ENCODE measurements at places on chromosomes 3 and 15.

DNA sequence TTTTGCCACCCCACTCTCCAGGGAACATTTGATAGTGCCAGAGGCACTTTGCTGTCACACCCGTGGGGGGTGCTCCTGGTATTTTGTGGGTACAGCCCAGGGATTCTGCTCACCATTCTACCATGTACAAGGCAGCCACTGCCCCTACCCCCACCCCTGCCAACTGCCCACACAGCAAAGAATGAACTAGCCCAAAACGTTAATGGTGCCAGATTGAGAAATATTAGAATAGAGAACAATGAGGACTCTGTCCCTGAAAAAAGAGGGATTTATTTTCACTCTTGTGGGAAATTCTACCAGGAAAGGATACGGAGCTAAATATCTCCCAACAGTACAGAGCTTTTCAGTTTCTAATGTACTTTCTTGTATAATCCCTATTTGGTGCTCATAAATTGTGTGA, 154.5 kb upstream of the SUCLG2 start:
- no peak for DNase-seq

- no peak for DNase-seq
Measured at GRCh38 chr15:100515758-100516157, 13.0 kb downstream of the CERS3 start.

- no peak for DNase-seq
Measured at GRCh38 chr15:50825946-50826345, 60.4 kb upstream of the SPPL2A start.

DNA sequence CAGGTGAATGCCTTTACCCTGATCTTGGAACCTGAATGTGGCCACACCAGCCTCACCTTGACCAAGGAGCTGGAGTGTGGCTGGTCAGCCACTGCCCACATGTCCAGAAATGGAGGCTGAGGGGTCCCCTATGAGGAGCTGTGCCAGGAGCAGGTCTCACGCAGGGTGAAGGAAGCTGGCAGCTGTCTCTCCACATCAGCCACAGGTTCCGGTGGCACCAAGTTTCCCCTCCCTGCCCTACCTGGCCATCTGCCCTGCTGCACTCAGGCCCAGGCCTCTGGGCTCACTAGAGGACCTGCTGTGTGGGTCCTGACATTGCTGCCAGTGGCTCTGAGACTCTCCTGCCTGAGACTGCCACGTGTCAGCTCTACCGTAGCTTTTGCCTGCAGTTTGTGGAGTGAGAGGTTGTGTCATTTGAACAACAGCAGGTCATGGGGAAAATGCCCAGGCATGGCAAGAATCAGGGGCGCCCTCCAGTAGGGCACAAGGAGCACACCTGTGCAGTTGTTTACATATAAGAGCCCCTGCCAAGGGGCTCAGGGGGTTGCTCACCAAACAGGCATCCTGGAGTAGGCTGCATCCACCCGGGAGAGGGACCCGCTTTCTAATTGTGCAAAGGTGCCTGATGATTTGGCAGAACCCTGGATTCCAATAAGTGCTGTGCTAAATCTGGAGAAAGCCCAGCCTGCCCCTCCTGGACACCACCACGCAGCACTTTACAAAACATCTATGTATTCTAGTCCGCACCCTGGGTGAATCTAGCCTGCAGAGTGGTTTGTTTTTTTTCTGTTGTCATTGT, 258.5 kb upstream of the TLE3 start:
- DNase-seq, result no peak

DNA sequence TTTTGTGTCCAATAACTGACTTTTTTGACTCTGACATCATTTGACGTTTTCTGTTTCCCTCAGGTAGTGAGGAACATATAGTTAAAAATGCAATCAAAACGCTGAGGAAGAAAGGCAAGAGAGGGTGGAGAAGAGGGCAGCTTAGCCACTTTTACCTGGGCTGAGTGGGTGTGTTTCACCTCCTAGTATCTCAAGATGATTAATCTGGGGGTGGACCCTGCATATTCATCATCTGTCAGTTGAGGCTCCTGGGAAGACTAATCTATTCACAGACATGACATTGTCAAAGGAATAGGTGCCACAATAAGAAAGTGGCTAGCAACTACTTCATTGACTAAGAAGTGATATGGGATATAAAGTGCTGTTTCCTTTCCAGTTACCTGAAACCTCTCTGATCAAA, 331.5 kb upstream of the RARB start:
- no peak for DNase-seq

DNA sequence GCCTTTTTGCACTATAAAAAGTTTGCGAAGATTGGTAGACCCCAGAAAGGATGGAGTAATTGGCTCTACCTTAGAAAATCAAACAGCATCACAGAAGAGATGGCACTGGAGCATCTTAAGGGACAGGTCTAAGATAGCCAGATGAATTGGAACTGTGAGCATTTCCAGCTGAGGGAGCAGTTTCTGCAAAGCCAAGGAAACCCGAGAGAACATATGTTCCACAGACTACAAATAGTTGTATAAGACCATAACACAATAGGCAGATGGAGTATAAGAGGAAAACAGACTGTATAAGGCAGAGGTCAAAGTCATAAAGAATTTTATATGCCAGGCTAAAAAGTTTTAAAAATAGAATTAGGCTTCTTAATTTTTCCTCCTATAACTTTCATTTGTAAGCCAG, 46.0 kb downstream of the TSC22D2 start:
- no peak for DNase-seq

- DNase-seq, result no peak
Measured at GRCh38 chr15:51322621-51323296, 15.6 kb downstream of the CYP19A1 start.

DNA sequence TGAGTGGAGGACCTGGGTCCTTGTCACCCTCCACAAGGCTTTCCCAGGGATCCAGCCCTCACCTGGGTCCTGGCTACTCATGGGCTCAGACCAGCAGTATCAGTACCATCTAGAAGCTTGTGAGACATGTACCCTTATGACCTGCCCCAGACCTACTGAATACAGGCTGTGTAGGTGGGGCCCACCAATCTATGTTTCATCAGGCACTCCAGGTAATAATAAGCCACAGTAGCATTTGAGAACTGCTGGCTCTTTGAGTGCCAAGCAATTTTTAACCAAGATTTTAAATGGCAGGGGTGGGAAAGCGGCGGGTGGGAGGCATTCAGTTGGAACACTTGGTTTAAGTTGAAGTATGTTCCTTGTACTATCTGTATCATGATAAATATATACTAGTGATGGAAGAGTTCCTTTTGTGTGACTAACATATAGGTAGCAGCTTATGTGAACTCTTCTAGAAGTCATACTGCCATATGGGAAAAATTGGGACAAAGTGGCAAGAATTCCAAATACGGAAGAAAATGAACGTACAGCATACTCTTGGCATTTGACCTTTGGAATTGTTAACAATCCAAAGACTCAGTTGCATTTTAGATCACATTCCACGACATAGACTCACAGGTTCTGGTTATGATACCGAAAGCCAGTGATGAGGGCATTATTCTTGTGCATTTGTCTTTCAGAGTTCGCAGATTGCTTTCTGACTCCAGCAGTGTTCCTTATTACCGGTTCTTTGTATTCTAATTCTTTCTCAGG, 190.4 kb downstream of the GHSR start:
- DNase-seq, result no peak

GRCh38 chr3:146131616-146132410, 29.2 kb downstream of the PLOD2 start:
- DNase-seq, result no peak

DNA sequence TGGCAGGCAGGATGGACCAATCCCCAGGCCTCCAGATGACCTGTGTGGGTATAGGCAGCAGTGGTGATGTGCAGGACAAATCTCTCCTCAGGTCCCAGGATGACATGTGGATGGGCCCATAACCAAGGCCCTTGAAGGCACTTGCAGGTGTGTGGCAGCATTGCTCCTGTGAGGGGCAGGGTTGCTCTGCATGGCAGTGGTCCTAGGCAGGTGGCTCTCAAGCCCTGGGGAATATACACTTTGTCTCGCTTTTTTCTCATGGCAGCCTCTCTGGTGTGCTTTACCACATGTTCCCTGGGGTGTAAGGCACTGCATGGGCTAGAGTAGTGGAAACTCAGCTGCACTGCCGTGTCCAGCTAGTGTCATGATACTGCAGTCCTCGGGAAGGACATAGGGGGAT, 503.6 kb downstream of the UNC13C start:
- no peak for DNase-seq

DNA sequence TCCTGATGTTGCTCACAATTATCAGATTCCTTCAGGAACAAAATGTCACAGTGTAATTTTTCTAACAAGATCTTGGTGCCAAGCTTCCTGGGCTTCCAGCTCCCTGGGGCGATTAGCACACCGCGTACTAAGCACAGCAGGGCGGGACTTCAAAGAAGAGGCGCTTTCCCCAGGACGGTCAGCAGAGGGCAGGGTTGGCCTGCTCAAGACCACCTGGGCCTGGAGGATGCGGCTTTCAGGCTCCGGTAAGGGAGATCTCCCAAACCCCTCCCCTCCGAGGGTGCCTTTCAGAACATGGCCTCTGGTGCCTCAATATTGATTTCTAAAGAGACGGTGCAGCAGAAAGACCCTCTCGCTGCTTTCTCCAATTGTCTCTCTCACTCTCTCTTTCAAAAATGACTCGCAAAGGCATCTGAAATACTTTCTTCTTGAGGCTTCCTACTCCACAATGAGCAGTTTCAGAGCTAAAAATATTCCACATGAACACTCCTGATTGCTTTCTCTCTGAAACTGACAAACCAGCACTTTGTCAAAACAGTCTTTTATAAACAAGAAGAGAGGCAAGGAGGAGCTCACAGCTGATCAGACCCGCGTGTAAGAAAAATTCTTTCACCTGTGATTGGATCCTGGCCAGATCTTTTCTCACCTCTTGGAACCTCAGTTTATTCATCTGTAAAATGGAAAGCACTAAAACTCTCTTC, 154.0 kb downstream of the ADAMTS9 start:
- DNase-seq, result no peak

GRCh38 chr3:9590282-9590791, 36.7 kb upstream of the LHFPL4 start:
- no peak for DNase-seq

DNA sequence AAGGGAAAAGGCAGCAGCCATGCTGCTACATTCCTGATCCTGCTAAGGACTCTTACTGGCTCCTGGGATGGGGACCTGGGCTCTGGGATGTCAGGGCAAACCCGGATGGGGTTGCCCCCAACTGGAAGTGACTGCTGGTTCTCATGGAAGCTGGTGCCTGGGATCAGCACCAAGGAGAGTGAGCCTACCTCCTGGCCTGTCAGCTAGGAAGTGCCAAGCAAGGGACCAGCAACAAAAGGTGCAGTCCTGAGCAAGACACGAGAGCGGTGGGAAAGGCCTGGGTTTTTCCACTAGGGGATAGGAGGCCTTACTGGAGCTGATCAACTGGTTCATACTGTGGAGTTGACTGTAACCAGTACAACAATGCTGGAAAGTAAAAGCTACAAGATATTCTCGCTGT, 47.9 kb upstream of the SYNM start:
- DNase-seq, result no peak

DNA sequence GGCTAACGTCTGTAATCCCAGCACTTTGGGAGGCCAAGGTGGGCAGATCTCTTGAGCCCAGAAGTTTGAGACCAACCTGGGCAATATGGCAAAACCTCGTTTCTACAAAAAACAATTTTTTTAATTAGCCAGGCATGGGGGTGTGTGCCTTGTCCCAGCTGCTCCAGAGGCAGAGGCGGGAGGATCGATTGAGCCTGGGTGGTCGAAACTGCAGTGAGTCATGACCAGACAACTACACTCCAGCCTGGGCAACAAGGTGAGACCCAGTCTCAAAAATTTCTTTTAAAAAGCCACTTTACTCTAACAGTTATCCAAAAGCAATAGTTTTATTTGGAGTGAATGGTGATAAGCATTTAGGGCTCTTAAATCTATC, 12.5 kb downstream of the TRIM59 start:
- DNase-seq, result no peak

DNA sequence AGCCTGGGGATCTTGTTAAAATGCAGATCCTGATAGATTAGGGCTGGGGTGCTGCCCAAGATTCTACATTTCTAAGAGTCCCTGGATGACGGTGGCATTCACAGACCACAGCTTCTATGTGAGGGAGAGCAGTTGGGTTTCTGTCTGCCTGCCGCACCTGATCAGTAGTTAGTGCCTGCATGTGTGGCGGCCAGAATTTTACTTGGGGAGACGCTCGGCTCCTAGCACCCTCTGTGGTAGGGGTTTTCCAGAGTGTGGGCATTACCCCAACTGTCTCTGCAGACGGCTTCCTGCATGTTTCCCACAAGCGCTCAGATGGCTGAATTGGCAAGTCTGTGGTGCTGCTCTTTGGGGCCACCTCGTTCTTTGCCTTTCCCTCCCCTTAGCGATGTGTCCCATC, 8.3 kb downstream of the GHRL start:
- peak; percentile 24 for DNase-seq

GRCh38 chr3:59764171-59764570, 714.3 kb upstream of the CFAP20DC start:
- no peak for DNase-seq

- no peak for DNase-seq
Measured at GRCh38 chr3:50154476-50154839, 666 bp upstream of the SEMA3F start.

GRCh38 chr3:140434261-140434905, 243.5 kb upstream of the TRIM42 start:
- no peak for DNase-seq

- DNase-seq, result no peak
Measured at GRCh38 chr3:17915341-17915740, 172.9 kb upstream of the TBC1D5 start.

DNA sequence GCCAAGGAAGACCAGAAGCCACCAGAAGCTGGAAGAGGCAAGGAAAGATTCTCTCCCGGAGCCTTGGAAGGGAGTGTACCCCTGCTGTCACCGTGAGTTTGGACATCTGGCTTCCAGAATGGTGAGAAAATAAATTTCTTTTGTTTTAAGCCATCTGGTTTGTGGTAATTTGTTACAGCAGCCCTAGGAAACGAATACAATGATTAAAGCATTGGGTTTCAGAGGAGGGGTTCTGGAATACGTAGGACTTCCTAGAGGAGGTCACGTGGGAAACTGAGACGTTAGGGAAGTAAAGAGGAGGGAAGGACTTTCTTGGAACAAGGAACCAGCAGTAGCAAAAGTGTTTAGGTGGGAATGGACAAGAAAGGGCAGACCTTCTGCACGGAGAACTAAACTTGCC, 377.7 kb downstream of the IL20RB start:
- no peak for DNase-seq

DNA sequence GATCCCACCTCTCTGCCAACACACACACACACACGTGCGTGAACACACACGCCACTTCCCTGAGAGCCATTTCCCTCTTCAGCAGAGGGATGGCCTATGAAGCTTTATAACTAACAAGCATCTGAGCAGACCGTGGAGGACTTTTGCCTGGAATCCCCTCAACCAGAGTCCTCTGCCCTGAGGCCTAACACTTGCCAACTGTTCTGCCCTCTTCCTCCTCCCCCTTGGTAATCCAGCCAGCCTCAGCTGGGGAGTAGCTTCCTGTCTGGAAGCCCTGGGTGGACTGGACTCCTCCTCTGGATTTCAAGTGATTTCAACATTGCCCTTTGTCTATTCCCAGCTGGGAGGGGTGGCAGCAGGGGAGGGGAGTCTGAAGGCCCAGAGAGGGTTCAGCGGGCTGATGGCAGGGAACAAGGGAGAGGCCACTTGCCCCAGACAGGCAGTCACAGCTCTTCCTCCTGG, 68.4 kb upstream of the HACD2 start:
- no peak for DNase-seq
